ENCODE measurements at places on chromosomes 7 and 10. TPM values are rescaled to one million over a fixed set of nuclear protein-coding genes. Genes with fewer than 3 reads are reported as not detected.

NUTM2A gene
- total RNA-seq: 1.2 TPM

DYNC1I1 gene
- 3.2 TPM for total RNA-seq

PKD2L1 gene
- total RNA-seq: not detected

TACC2 gene
- 16.5 TPM for total RNA-seq

COL13A1 gene
- 0.86 TPM for total RNA-seq

HNRNPH3 gene
- 75.6 TPM for total RNA-seq

FLNC gene
- total RNA-seq: 364 TPM

PNLIPRP1 gene
- total RNA-seq: not detected

NPSR1 gene
- total RNA-seq: not detected

SORBS1 gene
- 5.1 TPM for total RNA-seq

PLA2G12B gene
- not detected for total RNA-seq

SFTPA2 gene
- not detected for total RNA-seq

TRIM50 gene
- not detected for total RNA-seq

TUBB8 gene
- total RNA-seq: not detected

TMEM72 gene
- not detected for total RNA-seq

MYH16 gene
- total RNA-seq: 0.11 TPM

GOLGA7B gene
- not detected for total RNA-seq

ARMH3 gene
- total RNA-seq: 20.0 TPM

OR2A5 gene
- not detected for total RNA-seq

AKR1C3 gene
- 0.43 TPM for total RNA-seq

CFTR gene
- total RNA-seq: 0.38 TPM

TMEM229A gene
- total RNA-seq: 0.09 TPM

All from astrocyte (in vitro differentiated cells and primary cell).